ENCODE measurements at places on chromosomes 11 and 22.

DNA sequence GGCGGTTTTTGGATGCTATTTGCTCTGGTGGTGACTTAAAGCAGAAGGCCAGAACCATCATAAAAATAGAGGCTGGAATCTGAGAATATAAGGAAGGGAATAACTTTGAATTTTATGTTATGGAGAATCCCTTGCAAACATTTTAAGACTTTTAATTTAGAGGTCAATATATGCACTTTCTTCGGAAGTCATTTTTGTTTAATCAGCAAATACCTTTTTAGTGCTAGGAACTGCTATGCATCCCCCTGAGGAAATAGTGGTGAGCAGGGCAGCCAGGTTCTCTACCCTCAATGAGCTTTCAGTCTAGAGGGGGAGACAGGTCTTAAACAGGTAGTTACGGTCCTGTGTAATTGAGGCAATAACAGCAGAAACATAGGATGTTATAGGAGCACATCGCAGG is 266.5 kb upstream of the MPPED2 start:
- DNase-seq, result no peak

GRCh38 chr11:102734650-102735049 is 9.9 kb upstream of the MMP8 start:
- DNase-seq, result no peak

- no peak for DNase-seq
These were observed 102.7 kb downstream of the PHF21B start for GRCh38 chr22:44906999-44907644.

DNA sequence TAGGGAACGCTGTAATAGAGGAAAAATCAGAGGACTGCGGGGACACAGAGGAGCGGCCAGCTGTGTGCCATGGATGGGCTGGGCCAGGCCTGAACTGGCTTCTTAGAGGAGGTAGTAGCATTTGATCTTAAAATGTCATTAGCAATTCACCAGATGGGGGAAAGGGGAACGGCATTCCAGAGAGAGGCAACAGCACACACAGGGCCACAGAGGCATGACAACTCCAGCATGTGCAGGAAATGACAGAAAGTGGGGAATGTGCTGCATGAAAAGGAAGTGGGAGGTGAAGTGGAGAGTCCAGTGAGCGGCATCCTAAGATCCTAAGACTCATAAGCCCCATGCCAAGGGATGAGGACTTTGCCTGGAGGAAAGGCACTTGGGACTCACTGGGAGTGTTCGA is 69.0 kb downstream of the UBASH3B start:
- DNase-seq, result no peak

DNA sequence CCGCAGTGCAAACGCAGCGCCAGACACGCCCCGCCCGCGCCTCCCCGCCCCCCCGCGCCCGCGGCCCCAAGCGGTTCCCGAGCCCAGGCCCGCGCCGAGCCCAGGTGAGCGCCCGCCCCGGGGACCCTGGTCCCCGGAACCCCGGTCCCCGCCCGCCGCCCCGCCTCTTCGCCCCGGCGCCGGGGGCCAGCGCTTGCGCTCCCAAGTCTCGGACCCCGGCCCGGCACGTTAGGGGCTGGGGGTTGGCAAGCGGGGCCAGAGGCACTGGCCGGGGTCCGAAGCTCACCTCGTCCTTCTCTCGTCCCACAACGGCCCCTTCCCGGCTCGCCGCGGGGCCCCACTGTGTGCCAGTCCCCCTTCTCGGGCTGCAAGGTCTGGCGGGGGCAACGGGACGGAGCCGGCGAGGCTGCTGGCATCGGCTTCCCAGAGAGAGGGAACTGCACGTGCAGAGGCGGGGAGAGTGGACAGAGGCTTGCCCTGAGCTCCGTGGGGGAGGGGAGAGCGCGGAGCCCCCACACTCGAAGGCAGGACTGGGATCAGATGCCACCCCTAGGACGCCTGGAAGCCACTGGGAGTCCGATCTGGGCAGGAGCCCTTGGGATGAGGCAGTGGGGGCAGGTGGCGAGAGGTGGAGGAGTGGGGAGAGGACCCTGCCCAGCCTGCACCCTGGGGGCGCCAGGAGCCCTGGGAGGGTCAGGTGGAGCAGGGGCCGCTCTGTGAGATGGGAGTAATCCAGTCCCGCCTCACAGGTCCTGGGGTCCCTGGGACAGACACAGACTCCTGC is 1.8 kb upstream of the AIFM3 start:
- DNase-seq, result no peak

- no peak for DNase-seq
These were observed 22.6 kb upstream of the PKNOX2 start for GRCh38 chr11:125141686-125142535.

GRCh38 chr11:102837646-102838045 is 5.8 kb downstream of the MMP3 start:
- no peak for DNase-seq

DNA sequence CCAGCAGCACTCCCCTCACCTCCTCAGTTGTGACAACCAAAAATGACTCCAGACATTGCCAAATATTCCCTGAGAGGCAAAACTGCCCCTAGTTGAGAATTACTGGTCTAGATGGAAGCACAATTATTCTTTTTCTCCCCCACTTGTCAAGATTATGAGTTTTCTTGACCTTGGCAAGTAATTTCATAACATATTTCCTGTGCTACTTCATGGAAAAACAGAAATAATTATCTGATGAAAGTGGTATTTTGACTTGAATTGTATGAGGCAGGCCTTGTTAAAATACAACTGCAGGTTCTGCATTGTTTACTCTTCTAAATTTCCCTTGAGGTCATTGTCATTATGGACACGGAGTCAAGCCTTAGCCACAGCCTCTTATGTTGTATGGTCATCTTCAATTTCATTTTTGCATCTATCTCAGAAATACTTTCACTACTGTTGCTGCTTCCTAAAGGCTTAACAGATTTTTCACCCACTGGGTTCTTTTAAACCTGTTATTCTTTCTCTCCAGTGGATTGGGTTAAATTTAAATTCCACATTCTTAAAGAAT is 32.2 kb upstream of the LDLRAD3 start:
- DNase-seq, result no peak

DNA sequence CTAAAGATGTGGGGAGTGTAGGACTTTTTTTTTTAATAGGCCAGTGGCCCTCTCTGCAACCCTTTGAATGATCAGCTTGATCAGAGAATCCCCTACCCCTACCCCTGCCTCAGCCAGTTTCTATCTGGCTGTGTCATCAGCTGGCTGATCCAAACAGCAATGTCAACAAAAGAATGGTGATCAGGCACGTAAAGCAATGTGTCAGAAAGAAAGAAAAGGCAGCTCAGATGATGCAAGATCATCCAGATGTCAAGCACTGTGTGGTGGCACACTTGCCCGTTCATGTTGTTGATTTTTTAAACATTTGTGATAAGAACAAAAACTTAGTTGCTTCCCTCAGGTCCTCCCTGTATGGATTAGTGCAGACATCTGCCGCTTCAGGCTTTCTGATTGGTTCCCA is 26.3 kb upstream of the EHF start:
- no peak for DNase-seq

DNA sequence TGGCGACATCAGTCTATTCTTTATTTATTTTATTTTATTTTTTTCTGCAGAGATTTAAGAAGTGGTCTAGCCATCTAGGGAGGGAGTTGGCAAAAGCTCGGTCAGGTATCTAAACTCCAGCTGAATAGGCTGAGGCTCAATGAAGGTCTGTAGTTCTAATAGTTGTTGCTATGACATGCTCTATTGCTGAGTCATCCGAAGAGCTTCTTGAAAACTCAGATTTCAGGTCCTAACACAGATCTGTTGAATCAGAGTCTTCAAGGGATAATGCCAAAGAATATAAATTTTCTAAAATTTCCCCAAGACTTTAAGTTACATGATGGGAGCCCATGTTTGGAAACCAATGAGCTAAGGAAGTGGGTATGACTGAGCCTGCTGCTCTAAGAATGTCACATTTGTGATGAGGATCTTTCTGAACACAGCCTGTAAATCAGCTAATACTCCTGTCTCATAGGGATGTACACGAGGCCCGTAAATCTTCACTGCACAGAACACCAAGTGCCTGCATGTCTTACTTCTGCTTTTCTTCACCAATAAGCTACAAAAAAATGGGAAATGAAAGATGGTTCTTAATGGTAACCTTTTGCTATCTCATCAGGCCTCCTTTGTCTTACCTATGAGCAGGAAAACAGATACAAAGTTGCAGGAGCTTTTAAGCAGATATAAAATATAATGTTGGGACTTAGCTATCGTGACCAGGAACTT is 901.4 kb upstream of the API5 start:
- no peak for DNase-seq

GRCh38 chr11:119505861-119506260 is 82.9 kb upstream of the THY1 start:
- DNase-seq, result no peak

- no peak for DNase-seq
These were observed 32.6 kb downstream of the MYO18B start for GRCh38 chr22:25774575-25775026.

- DNase-seq, result no peak
These were observed 4.7 kb upstream of the KDELR3 start for GRCh38 chr22:38462960-38463784.

DNA sequence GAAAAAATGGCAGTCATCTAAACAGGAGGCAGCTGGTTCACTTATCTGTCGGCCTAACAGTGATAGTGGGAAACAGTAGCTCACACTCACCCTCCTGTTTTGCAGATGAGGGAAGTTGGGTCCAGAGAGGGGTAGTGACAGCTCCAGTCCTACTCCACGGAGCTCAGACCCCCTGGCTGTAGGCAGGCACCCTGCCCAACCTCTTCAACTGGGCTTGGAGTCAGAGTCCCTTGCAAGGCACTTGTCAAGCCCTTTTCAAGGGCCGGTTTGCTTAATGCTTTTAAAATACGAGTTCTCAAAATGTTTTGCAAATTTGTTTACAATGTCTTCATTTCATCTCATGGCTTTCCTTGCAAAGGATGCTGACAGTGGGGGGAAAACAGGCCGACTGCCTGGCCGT is 75.1 kb downstream of the BMAL1 start:
- DNase-seq, result no peak

- no peak for DNase-seq
These were observed 131.9 kb downstream of the MPPED1 start for GRCh38 chr22:43543522-43544288.

DNA sequence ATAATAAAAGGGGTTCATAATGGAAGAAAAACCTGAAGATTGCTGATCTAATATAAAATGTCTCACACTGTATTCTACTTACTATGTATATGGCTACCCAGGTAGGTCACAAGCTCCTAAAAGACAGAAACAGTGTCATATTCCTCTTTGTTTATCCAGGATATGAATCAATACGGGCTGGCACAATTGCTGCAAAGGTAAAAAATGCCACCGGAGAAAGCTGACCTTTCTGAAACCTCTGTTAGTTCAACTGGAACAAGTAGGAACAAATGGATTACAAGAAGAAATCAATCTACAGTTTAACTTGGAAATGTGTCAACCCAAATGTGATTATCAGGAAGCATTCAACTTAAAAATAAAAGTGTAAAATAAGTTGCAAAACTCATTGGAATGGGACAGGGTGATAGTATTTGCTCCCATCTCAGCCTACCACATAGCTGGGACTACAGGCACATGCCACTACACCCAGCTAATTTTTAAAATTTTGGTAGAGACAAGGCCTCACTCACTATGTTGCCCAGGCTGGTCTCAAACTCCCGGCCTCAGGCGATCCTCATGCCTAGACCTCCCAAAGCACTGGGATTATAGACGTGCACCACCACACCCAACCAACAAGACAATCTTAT is 27.6 kb downstream of the SLC35F2 start:
- DNase-seq, result no peak

GRCh38 chr22:22210375-22210774 is 34.2 kb upstream of the VPREB1 start:
- no peak for DNase-seq

DNA sequence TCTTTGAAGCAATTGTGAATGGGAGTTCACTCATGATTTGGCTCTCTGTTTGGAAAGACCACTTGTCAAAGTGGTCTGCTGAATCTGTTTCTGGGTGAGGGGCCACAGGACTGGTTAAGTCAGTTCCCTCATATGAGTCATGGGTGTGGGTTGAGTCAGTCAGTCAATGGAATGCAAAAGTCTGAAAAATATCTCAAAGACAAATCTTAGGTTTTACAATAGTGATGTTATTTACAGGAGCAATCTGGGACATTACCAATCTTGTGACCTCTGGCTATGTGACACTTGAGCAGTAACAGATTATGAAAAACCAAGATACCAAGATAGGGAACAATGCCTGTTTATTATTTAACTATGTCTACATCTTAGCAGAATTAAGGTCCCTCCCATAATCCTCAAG is 311.6 kb downstream of the AASDHPPT start:
- DNase-seq, result no peak

DNA sequence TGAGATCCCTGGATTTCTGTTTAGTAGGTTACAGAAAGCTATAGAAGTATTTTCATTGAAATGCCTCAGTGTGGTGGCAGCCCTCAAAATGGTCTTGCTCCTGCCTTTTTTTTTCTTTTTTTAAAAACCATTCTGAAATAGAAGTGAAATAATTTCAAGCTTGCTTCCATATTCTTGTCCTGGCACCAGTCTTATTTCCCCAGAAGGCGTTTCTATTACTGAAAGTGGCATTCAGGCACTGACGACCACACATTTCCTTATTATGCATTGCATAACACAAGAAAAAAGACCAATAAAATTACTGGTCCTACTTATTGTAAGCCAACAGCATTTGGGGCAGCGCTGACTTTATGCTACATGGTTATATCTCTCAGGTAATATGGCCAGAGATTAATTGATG is 24.5 kb upstream of the LRRC4C start:
- DNase-seq, result no peak

Data from AG09309 (cell line).